ENCODE measurements at places on chromosomes 4 and X.

- no peak for DNase-seq
These were observed 88.9 kb downstream of the RS1 start for GRCh38 chrX:18582910-18583493.

DNA sequence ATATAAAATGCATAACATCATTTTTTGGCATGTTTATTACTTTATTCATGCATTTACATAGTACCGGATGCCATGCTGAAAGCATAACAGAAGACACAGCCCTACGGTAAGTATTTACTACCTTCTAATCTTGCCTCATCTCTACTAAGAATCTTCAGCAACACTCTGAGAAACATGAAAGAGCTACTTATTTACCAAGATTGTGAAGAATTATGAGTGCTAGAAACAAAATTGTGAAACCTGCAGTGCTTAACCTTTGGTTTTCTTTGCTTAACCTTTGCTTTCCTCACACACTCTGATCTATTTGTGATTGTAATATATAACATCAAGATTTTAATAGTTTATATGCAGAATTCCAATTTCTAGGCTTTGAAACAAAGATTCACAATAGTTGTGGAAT is 7.4 kb downstream of the ANTXR2 start:
- no peak for DNase-seq

DNA sequence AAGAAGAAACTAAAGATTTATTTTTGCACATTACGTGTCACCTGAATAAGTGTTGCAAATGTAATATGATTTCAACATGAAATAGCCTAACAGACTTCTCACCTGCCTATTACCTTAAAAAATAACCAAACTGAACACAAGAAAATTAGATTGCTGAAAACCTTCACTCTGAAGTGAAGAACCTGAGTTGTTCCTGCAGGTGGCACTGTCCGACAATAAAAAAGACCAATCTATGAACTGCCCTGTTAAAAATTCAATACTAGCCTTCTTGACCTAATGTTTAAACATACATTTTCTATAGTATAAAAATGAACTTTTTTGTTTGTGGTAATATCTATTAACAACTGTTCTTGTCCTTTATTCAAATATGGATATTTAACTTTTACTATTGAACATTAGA is 69.2 kb upstream of the PNPLA4 start:
- DNase-seq: peak; percentile 43

DNA sequence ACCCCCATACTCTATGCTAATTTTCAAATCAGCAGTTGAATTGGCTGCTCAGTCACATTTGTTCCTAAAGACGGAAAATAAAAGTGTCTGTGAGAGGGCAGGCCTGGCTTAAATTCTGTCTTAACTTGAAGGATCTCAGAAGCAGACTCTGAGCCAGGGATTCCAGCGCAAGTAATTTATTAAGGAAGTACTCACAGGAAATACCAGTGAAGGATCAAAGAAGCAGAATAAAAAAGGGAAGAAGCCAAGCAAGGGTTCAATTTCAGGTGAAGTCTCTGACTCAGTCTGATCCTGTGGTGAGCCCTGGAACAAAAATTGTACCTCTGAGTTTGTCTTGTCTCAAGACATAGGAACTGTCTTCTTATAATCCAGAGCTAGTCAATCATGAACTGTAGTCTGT is 52.2 kb downstream of the IL1RAPL1 start:
- no peak for DNase-seq

DNA sequence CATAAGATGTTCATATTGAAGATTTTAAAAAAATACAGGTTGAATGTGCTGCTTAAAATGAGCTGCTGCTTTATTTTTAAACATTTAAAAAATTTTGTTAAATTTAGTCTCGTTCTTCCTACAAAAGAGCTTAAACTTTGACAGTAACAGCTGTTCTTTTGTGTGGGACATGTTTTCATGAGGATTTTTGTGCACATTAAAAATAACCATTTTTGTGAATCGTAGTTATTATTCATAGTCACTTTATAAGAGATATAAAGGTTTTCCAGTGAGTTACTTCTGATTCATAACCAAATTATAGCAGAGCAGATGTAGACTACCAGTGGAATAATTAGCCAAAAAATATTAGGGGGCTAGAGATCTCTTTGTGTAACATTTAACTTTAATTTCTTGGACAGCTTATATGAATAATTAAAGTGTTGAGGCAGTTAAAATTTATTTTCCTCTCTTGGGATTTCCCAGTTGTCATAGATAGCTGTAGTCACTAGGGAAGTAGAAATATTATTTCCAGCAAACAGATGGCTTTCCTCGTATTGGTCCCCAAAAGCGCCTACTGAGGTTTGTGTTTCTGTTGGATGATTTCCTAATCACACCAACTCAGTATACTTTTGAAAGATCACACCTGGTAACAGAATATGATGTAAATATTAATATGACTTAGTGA is 24.2 kb downstream of the RBPJ start:
- DNase-seq: no peak

- DNase-seq: no peak
These were observed 173.9 kb upstream of the CENPE start for GRCh38 chr4:103372002-103372558.

DNA sequence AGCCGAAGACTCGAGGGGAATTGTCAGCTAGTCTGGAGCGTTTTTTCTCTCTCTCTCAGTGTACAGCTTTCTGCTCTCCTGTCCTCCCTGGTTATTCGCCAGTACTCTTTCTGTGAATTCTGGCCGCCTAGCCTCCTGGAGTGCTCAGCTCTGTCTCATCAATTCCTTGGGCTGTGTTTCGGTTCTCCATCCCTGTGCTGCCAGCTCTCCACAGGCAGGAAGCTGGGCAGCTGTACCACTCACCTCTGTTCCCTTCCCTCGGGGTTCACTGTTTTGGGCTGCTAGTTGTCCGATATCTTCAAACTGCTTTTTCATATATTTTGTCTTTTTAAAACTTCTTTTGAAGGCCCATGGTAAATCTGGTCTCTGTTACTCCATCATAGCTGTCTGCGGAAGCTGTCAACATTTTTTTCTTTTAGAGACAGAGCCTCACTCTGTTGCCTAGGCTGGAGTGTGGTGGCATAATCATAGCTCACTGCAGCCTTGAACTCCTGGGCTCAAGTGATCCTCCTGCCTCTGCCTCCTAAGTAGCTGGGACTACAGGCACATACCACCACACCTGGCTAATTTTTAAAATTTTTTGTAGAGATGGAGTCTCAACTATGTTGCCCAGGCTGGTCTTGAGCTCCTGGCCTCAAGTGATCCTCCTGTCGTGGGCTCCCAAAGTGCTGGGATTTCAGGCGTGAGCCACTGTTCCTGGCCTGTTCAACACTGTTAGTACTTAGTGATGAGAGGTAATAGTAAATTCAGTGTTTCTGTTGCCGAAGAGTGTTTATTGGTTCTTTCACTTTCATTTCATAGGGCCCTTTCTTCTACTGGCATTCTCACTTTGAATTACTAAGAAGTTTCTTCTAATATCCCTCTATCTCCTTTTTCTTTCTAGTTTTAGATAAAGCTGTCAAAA is 18.6 kb downstream of the ZCCHC4 start:
- no peak for DNase-seq

DNA sequence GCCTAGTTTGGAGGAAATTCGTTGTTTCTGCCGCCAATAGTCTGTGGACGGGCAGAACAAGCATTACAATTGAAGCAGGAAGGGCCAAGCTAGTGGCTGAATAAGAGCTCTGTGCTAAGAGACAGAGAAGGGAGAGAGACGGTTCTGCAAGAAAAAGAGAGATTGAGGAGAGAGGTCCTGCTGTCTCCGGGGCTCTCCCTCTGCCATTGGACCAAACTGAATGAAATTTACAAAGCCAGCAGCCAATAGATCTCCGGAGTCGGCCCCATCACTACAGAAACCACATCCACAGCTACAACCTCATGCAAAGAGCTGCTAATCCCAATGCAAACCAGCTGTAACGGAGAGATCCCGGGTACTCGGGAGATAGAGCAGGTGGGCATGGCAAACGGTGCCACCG is at the start of gene NLGN4X:
TSS of gene NLGN4X (minus strand) at position 148 of the 400 bp plus-strand sequence. CDS start 77,401 bp downstream, outside the sequence.
- DNase-seq: peak; percentile 16

GRCh38 chrX:429266-429825 is 42.6 kb upstream of the PPP2R3B start:
- no peak for DNase-seq

DNA sequence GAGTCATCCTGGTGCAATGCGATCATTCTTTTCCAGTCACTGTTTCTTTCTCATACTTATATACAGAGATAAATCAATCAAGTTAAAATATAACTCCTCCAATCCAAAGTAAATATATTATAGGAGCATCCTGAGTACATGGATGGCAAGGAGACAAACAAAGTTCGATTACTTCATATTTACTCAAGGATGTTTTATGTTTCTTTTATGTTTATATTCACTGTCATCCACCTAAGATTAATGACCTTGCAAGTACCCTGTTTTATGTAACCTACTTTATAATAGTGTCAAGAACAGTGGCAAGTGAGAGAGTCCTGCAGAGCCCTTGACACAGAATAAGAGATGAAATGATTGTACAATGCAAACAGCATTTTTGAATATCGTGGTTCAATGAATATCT is at the start of gene UGT2B11:
TSS of gene UGT2B11 (minus strand) at position 33 of the 400 bp plus-strand sequence. CDS start at position 7, 26 bp downstream.
- DNase-seq: no peak

Data from nephron progenitor cell (in vitro differentiated cells).